Activated T-helper 1 cell treated with Interleukin-2 at 50 U/mL for 16 hours (primary cell): ENCODE measurements at places on chromosomes 5 and 9.

GRCh38 chr5:172659570-172659908, 18.5 kb downstream of the NEURL1B start:
- no peak for DNase-seq

GRCh38 chr5:68352166-68352565, 136.6 kb downstream of the PIK3R1 start:
- no peak for DNase-seq

DNA sequence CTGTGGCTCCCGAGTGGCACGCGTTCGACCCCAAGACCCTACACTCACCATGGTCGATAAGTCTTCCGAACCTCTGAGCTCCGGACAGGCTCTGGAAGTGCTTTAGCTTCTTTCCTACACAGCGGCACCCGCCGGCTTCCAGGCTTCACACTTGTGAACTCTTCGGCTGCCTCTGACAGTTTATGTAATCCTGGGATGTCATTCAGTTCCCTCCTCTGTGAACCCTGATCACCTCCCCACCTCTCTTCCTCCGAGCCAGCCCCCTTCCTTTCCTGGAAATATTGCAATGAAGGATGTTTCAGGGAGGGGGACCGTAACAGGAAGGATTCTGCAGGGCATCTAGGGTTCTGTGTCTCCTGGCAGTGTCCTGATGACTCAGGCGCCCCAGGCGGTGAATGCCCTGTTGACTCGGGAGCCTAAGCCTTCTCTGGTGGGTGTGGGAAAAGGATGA, at the start of gene CD14:
TSS of gene CD14 (minus strand) at position 155 of the 451 bp plus-strand sequence. CDS start at position 51, 104 bp downstream.
- no peak for DNase-seq

GRCh38 chr9:89465726-89466308, 32.1 kb downstream of the SEMA4D start:
- DNase-seq = no peak

DNA sequence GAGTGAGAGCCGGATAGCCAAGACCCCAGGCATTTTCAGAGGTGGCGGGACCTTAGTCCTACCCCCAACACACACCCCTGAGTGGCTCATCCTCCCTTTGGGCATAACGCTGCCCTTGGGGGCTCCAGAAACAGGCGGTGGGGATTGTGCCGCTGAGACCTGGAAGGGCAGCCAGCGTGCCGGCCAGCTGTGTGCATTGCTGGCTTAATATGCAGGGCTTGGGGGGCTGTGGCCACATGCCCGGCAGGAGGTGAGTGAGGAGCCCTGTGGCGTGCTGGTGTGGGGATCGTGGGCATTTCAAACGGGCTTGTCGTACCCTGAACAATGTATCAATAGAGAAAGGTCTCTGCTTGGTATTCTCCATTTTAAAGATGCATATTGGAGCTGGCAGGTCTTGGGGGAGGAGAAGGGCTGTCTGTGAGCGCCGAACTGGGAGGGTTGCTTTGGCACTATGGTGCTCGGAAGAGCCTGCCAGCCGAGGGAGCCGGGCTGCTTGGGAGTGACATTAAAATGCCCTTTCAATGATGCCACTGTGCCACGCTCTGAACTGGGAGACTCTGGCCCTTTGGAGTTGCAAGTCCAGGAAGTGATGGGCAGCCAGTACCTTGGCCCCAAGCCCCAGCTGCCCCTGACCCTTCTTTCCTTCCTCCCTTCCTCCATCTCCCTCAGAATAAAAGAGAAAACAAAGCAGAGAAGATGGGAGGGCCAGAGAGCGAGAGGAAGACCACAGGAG, 11.2 kb upstream of the OLFM1 start:
- no peak for DNase-seq

- DNase-seq = no peak
Observed at GRCh38 chr5:61965069-61965468, 340.9 kb upstream of the KIF2A start.

- no peak for DNase-seq
Observed at GRCh38 chr5:96067894-96068614, 106.4 kb upstream of the ELL2 start.

GRCh38 chr5:89351222-89351621, 468.2 kb upstream of the MEF2C start:
- DNase-seq = no peak

DNA sequence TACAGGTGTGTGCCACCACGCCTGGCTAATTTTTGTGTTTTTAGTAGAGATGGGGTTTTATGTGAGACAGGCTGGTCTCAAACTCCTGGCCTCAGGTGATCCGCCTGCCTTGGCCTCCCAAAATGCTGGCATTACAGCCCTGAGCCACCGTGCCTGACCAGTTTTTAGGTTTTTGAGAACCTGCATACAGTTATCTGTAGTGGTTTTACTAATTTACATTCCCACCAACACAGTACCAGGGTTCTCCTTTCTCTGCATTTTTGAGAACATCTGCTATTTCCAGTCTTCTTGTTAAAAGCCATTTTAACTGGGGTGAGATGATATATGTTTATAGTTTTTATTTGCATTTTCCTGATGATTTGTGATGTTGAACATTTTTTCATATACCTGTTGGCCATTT, 12.8 kb downstream of the DMXL1 start:
- no peak for DNase-seq

GRCh38 chr5:117788596-117788995, 1199.8 kb downstream of the DTWD2 start:
- DNase-seq = no peak

DNA sequence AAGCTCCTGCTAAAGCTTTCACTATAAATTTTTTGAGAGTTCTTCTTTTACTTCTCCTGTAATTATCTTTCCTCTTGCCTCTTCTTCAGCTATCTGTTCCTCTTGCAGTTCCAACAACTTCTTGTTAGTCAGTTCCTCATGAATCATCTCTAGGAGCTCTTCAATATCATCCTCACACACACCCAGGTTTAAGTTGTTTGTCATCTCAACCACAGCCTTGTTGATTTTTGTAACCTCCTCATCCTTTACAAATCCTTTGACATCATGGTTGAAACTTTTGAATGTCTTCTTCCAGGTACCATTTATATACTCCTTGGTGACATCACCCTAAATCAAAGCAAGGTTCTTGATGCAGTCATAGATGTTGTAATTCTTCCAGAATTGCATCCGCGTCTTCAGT, 106.3 kb upstream of the MAMDC2 start:
- no peak for DNase-seq

DNA sequence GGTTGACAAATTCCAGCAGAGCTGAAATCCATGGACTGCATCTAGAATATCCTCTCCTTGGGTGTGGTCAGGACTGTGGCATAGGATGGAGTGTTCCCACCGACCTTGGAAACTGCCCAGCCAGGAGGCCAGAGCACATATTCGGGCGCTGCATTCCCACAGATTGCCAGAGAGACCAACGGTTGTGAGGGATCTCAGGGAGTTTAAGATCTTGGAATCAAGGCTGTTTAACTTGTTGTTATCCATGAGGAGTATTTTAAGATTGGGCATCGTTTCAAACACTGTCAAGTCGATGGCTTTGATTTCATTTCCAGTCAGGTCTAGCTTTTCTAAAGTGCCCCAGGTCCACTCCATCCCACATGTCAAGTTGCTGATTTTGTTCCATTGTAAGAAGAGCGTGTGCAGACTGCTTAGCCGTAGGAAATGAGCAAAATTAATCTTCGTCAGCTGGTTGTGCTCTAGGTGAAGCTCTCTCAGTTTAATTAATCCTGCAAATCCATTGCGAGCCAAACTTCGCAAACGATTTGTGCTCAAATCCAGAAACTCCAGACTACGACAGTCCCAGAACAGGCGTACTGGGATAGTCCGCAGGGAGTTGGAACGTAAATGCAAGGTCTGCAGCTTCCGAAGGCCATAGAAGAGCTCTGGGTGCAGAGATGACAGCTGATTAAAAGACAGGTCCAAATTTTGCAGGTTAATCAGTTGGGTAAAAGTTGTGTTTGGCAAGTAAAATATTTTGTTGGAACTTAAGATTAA, 1.5 kb downstream of the LRRTM2 start:
- DNase-seq = no peak

DNA sequence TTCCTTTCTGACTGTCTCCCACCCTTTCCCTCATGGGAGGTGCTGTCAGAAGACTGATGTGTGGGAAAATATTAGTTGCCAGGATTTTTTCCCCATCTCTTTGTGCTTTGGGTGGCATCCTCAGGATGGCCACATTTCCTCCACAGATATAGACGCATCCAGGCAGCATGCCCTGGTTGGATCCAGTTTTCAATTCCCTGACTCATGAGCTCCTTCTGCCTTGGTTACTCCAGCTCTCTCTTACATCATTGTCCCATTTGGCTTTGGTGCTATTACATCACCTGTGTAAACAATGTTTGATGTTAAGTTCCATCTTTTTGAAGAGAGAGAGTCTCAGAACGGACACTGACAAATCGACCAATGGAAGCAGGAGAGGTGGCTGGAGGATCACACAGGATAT, 302.5 kb downstream of the CDH18 start:
- no peak for DNase-seq

DNA sequence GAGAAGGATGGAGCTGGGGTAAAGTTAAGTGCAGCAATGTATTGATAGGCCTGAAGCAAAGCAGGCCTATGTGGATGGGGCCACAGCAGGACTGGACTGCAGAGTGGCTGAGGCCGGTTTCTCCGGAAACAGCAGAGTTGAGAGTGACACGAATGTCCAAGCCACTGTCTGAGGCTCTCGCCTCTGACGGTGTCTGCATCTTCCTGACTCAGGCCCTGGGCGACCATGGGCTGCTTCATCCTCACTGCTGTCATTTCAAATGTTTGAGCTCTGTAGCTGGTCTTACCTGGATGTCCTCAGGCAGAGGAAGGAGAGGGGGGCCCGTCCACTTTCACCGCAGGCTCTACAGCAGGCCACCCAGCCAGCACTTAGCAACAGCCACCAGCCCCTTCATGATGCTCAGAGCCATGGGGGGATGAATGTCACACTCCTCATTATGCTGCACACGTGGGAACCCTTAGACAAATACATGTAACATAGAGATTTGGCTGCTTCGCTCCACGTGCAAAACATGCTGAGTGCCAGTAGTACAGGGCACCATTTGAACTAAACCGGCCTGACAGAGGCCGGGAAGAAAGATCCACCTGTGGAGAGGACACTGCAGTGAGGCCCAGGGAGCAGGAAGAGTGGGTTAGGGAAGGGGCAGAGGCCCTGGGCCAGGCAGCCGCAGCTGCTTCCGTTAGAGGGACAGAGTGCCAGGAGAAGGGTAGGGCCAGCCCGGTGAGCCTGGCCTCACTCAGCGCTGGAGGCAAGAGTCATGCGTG, 31.7 kb upstream of the NXNL2 start:
- DNase-seq = no peak

DNA sequence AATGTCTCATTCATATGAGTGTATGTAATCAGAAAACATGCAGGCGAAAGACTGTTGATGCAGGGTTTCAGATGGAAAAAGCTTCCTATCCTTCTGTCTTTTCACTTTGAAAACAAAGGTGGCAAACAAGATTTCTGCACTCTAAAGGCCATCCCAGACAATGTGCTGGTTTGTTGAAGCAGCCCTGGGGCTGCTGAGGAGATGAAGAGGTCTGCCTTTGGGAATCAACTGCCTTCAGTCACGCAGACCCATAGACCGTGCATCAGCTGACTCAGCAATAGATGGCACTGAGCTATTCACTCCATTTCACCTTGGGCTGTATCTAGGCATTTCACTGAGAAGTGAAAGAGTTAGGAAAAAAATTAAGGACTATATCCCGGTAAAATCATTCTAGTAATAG, 60.5 kb upstream of the C5orf46 start:
- DNase-seq = no peak

DNA sequence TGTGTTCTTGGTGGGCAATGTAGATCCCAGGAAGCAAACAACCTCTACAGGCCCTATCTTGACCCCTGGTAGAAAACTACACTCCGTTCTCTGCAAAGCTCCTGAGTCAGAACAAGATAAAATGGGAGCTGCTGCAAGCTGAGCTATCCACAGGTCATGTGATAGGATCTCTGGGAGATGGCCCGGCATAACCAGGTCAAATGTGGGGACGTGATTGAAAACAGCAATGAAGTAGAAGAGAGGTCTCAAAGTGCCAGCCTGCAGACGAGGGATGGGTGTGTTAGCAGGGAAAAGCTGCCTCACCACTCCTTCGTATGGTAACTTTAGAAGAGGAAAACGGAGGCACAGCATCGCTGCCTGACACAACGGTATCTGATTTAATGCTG, 25.0 kb downstream of the NRG2 start:
- DNase-seq = no peak

DNA sequence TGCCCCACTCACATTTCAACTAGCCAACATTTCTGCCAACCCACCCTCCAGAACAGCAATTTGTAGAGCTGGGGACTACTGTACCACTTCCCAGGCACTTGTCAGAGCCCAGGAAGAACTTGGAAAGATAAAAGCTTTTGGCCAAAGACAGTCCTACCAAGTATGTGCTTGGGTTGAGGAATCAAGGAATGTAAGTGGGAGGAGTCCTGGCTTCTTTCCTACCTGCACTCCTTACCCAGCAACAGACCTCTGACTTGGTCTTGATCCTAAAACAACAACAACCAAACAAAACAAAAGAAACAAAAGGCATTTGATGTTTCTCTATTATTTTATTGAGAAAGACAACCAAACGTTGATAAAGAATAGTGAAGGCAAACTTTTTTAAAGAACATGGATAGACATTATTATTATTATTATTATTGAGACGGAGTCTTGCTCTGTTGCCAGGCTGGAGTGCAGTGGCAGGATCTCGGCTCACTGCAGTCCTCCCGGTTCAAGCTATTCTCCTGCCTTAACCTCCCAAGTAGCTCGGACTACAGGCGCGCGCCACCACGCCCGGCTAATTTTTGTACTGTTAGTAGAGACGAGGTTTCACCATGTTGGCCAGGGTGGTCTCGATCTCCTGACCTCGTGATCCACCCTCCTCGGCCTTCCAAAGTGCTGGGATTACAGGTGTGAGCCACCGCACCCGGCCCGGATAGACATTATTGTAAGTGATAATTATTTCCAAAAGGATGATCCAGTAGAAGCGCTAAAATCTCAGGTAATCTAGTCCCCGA, 33.5 kb downstream of the ANXA2R start:
- no peak for DNase-seq
